ENCODE measurements at places on chromosomes 6 and 20. TPM values are rescaled to one million over a fixed set of nuclear protein-coding genes. Genes with fewer than 3 reads are reported as not detected.

GRCh38 chr6:7144872-7145584 is 37.3 kb downstream of the RREB1 start:
- no peak for DNase-seq

DNA sequence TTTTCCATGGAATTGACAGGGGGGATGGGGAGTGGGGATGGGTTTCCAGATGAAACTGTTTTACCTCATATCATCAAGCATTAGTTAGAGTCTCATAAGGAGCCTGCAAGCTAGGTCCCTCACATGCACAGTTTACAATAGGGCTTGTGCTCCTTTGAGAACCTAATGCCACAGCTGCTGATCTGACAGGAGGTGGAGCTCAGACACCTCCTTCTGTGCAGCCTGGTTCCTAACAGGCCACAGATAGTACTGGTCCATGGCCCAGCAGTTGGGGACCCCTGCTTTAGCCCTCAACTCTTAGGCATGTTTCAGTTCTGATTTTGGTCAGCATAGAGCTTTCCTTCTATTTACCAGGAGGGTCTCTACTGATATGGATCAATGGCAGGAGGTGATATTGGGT is 251.6 kb downstream of the LAMA2 start:
- no peak for DNase-seq

DNA sequence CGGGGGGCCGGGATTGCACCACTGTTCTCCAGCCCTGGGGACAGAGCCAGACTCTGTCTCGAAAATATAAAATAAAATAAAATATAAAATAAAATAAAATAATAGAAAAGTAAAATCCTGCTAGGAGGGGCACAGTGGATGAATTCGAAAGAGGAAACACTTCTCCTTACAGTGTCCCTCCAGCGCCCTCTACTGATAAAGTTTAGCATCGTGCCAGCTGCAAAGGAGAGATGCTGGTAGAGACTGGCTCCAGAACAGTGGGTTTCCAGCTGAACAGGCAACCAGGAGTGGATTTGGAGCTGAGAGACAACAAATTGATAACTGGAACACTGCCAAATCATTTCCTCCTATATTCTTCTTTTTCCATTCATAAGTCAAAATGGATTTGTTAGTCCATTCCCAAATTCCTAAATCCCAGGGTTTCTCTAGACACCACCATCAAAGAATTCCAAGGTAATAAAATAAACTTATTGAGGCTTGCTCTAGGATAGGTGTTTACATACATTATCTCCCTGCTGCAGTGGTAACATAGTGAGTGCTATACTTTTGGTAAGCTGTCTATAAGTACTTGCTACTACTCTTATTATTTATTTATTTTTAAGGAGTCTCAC is 31.7 kb upstream of the TBPL1 start:
- no peak for DNase-seq

DNA sequence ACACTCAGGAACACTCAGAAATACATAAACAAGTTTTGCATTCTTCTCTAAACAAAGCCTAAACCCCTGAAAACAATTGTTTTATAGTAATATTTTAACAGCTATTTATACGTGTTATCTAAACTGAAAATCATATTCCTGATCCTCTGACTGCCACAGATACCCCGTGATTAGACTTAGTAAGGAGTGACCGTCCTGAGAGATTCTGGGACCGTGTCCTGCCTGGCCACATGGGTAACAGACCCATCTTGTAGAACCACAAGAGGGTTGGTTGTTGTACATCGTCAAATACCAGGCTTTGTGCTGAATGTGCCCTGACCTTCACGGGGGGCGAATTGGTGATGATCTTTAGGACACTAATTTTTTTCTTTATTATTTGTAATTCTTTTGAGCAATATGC is 214.4 kb downstream of the TMEM242 start:
- DNase-seq = no peak

GRCh38 chr20:951384-952169 is 35.4 kb upstream of the ANGPT4 start:
- DNase-seq = no peak

DNA sequence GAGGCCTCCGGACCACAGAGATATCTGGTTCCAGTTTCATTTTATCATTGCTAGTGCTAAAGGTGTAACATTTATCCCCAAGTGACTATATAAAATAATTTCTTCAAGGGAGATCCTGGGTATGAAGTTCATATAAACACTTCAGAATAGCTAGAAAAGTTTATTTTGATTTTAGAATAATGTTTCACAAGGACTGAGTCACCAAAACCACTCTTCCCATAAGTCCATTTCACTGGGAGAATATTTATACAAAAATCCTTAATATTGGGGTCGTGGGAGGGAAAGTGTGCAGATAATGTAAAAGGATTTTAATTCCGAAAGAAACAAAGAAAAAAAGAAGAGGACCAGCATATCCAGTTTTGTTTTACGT is 128.1 kb downstream of the ISM1 start:
- no peak for DNase-seq

DNA sequence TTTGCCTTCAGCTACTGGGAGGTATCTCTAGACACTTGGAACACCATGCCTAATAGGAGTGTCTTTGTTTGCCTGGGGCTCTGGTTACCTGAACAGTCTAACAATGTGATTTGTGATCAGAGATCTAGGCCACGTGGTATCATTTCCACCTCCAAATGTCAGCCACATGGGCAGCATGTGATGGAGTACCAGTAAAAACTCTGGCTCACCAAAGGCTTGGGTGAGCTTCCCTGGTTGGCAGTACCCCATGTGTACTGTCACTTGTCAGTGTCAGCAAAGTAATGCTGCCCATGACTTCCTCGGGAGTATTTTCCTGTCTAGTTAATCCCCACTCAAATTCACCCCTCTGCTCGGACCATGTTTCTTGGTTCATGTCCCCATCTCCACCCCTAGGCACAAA is 195.2 kb upstream of the LRFN2 start:
- no peak for DNase-seq

- DNase-seq = no peak
Measured at GRCh38 chr6:144543006-144543871, 258.1 kb downstream of the UTRN start.

DNA sequence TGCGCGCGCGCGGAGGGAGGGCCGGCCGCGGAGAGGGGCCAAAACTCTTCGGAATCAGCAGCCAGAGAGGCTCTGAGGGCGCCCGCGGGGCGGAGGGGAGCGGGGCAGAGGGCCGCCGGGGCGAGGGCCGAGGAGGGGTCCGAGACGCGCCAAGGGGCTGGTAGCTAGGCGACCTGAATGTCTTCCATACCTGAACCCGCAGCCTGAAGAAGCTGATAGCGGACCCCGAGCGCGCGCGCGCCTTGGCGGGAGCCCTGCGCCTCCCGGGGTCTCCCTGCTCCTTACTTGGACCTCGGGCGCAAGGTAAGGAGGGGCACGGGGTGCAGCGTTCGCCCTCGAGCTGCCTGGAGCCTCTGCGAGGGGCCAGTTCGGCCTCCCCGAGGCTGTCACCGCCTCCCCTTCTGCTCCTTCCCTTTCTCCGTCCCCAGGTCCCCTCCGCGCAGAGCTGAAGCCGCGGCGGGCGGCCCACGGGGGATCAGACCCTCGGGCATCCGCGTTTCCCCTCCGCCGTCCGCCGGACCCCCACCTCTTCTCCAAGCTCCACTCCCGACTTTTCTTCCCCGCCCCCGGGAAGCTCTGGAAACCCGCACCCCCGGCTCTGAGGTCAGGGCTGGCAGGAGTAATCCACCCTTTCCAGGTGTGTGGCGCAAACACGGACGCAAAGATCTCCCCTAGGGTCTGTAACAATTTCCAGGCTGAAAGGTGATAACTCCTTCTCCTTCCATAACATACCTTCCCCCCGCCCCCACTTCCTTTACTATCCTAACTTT is 13.1 kb upstream of the DEK start:
- DNase-seq = no peak

The CLVS2 gene
- not detected for polyA plus RNA-seq

The TSPO2 gene
- not detected for polyA plus RNA-seq

The PRR18 gene
- not detected for polyA plus RNA-seq

The RIOK1 gene
- 10.6 TPM for polyA plus RNA-seq

The SLC25A27 gene
- polyA plus RNA-seq = 11.5 TPM

The PNPLA1 gene
- polyA plus RNA-seq = 0.32 TPM

The DYNLT2 gene
- 0.58 TPM for polyA plus RNA-seq

Data from keratinocyte (primary cell).